ENCODE measurements at places on chromosomes 5 and 9. TPM values are rescaled to one million over a fixed set of nuclear protein-coding genes. Genes with fewer than 3 reads are reported as not detected.

Gene SPINK4
- not detected for total RNA-seq

Gene GFI1B
- total RNA-seq, result not detected

Gene DBH
- total RNA-seq, result not detected

Gene ANKRD18A
- not detected for total RNA-seq

Gene SPINK6
- not detected for total RNA-seq

Gene SLC34A3
- not detected for total RNA-seq

Gene WDR38
- total RNA-seq, result not detected

GRCh38 chr9:130536701-130537107 is 42.7 kb upstream of the FUBP3 start:
- no peak for ATAC-seq

GRCh38 chr9:90078988-90079421 is 474.2 kb downstream of the GADD45G start:
- ATAC-seq, result no peak

GRCh38 chr9:92875373-92875772 is 2.5 kb downstream of the ZNF484 start:
- ATAC-seq, result no peak

GRCh38 chr9:35696520-35697215 is 6.9 kb upstream of the TPM2 start:
- peak; percentile 86 for ATAC-seq

DNA sequence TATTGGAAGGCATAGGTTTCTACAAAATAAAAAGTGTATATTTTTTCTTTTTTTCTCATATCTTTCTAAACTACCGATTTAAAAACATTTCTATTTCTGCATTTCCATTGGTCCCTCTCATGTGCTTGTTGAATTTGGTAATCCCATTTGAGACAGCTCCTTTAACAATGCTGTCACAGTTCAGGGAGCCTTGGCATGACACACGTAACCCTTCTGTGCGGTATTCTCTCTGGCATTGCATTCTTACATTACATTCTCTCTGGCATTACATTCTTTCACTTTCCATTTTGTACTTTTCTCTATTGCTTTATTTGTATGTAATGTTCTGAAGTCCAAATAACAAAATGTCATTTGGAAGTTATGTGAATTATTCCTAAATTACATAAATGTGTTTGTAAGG is 150.7 kb upstream of the RASGRF2 start:
- no peak for ATAC-seq

- ATAC-seq, result no peak
These were observed 47.1 kb downstream of the SEMA5A start for GRCh38 chr5:9498541-9499497.

DNA sequence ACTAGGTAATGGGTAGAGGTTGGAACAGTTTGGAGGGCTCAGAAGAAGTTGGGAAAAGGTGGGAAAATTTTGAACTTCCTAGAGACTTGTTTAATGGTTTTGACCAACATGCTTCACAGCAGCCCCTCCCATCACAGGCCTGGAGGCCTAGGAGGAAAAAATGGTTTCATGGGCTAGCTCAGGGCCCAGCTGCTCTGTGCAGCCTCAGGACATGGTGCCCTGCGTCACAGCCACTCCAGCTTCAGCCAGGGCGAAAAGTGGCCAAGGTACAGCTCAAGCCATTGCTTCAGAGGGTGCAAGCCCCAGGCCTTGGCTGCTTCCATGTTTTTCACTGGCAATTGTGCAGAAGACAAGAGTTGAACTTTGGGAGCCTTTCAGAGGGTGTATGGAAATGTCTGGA is 453.7 kb downstream of the LRRC70 start:
- ATAC-seq, result no peak

GRCh38 chr5:82493221-82493620 is 215.1 kb upstream of the RPS23 start:
- no peak for ATAC-seq

DNA sequence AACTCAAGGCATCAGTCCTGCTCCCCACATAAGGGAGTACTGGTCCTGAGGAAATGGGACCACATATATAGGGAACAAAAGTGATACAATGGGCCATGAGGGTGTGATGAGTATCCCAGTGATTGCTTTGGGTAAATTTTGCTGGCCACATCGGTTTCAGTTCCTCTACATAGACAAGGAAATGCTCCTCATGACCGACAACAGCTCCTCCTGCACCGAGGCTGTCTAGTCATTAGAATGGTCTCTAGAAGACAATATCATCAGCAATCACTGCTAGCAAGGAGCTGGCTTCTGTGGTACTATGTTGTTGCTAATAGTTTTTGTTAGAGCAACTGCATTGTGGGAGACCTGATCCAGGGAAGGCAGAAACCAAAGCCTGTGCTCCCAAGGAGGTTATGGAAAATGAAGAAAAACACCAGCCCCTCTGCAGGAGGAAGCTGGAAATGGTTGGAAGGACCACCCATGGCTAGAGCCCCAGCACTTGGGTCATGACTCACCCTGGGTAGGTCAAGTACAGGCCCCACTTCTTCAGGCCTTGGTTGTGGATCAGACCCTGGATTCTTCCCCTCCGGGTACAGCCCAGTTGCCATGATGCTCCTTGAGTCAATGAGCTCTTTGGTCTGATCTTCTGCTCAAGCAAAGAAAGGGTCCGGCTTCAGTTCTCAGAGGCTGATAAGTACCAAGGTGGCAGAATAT is 3.4 kb upstream of the CTSL start:
- no peak for ATAC-seq

DNA sequence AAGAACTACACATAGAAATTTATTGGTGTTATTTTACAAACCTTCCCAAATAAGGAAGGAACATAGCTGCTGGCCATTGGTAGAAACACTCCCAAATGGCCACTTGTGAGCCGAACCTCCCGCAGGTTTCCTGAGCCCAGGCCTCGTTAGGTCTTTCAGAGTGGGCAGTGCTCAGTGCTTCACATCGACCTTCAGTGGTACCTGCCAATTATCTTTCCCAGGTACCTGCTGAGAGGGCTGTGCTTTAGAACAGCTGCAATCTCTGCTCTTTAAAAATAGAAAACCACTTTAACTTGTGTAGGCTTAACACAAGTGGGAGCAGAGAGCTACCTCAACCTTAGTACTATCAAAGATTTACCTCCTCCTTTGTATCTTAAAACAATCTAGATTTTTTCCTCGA is 334.1 kb downstream of the RFX3 start:
- no peak for ATAC-seq

DNA sequence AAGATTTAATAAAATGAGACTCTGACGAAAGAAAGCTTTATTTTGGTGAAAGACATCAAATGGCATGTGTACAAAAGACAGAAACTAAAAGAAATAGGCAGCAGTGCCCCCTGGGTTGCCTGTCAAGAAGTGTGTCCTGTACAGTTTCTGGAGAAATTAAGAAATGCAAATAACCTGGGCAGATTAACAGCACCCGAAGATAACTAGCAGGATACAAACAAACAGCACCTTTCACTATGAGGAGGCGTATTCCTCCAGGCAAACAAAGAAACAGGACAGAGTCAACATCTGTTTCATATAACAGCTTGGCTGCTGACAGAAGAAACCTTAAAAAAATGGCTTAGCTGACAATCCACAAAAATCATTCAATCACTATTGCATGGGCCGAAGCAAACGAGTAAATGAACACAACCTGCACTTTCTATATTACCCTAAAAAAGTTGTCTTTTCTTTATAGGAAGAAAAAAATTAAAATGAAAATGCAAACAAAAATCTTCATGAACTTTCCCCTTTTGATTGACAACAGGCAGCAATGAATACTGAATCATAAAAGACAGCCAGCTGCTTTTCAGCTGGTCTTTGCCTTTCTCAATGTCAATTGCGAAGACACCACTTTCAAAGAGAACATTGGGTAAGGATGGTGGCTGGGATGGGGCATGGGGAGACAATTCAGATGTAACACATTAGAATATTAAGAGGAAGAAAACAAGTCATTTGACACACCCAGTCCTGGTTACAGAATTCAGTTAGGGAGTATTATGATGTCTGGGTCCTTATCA is 162.1 kb downstream of the ARL15 start:
- ATAC-seq, result no peak

DNA sequence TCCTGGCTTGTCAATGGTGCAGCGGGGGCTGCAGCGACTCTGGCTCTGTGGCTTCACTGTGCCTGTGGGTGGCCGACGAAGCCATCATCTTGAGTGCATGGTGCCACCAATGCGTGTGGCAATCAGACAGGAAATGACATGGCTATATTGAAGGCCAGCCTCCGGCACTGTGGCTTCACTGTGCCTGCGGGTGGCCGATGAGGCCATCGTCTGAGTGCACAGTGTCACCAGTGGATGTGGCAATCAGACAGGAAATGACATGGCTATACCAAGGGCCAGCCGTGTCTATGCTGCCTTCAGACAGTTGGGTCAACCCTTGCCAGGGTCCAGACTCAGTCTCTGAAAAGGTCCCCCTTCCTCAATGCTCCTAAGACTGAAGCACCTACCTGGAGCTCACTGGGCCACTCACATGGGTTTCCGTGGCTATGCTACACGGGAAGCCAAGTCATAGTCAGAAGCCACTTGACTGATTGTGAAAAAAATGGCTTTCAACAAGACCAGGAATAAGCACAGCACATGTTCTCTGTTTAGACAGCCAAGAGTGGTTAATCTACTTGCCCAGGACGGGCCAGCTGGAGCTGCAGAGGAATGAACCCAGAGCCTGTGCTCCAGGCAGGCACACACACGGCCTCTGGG is 67.5 kb upstream of the S1PR3 start:
- ATAC-seq, result peak; percentile 36

GRCh38 chr5:9054821-9055589 is 490.9 kb downstream of the SEMA5A start:
- ATAC-seq, result no peak

- no peak for ATAC-seq
These were observed 16.7 kb upstream of the GPBP1 start for GRCh38 chr5:57157131-57157530.

GRCh38 chr9:131419026-131419614 is 25.2 kb downstream of the PRRC2B start:
- no peak for ATAC-seq

DNA sequence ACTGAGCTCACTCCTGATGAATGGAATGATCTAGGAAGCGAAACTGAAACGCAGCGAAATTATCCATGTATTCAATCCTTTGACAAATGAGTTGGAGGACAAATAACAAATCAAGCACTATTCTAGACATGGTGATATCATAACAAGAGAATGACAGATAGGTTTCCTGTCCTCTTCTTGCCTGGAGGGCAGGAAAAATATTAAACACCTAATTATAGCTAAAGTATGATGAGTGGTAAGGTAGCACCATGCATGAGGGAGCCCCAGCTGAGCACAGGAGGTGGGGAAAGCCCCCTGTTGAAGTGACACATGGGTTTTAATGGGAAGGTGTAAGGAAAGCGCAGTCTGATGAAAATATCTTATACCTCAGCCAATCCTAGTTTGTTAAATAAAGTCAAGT is 225.2 kb downstream of the NPR3 start:
- ATAC-seq, result no peak

GRCh38 chr9:136399176-136400037 is 563 bp downstream of the SNAPC4 start:
- ATAC-seq, result no peak

- no peak for ATAC-seq
These were observed 1596.3 kb downstream of the MAT2B start for GRCh38 chr5:165101709-165102108.

Data from gastroesophageal sphincter (tissue), 4 donors.